ENCODE measurements at places on chromosomes 1 and 21.

DNA sequence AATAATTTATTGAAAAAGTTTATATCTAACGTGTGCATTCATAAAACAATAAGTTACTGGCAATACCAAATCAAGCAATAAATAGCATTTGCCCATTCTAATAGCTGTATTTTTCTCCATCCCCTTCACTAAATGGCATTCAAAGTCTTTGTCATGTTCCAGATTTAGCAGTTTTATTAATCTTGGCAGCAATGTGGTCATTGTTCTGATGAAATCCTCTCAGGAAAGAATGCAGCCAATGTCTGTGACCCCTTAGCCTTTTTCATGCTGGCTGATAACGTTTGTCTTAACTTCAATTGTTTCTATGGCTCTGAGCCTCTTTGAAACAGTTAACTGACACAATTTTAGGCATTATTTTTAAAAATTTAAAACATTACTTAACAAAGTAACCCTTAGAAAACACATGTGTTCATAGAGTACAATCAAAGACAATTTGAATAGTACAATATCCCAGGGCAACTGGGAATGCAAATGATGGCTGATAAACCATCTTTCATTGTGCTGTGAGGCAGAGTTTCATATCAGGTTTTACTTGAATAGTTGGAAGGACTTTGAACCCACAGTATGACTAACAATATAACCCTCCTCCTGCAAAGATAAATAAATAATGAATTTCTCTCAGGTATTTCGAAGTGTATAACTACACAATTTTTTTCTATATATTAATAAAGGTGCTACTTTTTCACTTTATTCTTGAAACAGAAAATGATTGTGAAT lies 217.5 kb downstream of the LRRIQ3 start:
- DNase-seq: no peak

GRCh38 chr1:182246783-182247182 lies 144.8 kb downstream of the GLUL start:
- no peak for DNase-seq

DNA sequence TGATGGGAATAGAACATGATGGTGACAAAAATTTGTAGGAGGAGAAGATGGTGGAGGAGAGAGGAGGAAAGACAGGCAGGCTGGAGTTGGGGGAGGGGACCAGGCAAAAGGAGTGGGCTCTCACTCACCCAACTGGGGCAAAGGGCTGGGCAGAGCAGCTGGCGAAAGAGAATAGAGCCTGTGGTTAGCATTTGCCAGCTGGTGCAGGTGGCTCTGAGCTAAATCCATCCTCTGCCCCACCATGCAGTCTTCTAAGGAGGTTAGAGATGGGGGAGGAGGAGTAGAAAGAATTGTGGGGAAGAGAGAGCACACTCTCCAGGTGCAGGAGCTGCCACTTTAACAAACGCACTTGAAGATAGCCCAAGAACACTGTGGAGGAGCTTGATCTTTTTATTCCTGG lies 27.6 kb upstream of the SLAMF1 start:
- no peak for DNase-seq

GRCh38 chr1:79507770-79508169 lies 501.2 kb upstream of the ADGRL4 start:
- no peak for DNase-seq

- DNase-seq: no peak
Measured at GRCh38 chr1:187121661-187122060, 292.9 kb downstream of the PLA2G4A start.
